ENCODE measurements at places on chromosomes 5 and 9.

GRCh38 chr5:128318691-128319090 is 219.4 kb downstream of the FBN2 start:
- DNase-seq, result no peak

- DNase-seq, result no peak
Observed at GRCh38 chr5:82105457-82105856, 133.6 kb downstream of the ATG10 start.

DNA sequence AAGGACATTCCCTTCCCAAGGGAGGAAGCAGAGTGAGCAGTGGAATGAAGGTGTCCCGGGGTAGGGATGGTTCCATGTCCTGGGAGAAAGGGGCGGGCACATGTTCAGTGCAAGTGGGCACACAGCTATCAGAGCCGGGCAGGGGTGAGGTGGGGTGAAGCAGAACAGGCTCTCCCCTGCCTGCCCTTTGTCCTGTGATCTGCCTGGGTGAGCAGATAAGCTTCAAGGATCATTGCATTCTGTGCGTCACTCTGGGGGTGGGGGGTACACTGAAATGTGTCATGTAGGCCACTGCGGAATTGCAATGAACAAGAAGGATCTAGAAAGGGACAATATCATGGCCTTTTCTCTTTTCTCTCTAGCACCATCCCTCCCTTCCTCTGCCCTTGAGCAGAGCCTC is 61.7 kb upstream of the SHB start:
- DNase-seq, result no peak

- no peak for DNase-seq
Observed at GRCh38 chr5:143170104-143170503, 233.4 kb downstream of the NR3C1 start.

DNA sequence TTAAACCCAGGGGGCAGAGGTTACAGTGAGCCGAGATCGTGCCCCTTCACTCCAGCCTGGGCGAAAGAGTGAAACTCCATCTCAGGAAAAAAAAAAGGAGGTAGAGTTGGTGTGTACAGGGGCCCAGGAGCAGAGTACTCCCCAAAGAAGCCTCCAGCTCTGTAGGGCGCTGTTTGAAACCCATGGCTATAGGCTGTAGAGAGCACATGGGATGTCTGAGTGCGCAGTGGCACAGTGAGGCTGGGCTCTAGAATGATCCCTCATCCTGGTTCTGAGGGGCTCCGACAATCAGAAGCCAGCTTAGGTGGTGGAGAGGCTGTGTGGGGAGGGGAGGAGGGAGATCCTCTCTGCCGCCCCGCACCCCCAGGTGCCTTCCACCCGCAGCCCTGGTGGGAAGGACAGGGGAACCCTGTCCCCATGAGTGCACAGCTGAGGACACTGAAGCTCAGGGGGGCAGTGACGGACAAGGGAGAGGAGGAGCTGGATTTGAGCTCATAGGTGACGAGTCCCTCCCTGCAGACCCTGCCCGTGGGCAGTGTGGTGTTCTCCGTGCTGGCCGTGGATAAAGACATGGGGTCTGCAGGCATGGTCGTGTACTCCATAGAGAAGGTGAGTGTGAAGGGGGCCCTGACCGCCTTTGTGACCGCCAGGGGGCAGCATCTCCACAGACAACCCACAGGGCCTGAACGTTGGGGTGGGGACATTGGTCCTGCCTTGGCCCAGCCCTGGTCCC is 24.6 kb downstream of the CDHR2 start:
- DNase-seq, result peak; percentile 69

GRCh38 chr5:50767588-50767987 is 101.2 kb downstream of the PARP8 start:
- DNase-seq, result no peak

DNA sequence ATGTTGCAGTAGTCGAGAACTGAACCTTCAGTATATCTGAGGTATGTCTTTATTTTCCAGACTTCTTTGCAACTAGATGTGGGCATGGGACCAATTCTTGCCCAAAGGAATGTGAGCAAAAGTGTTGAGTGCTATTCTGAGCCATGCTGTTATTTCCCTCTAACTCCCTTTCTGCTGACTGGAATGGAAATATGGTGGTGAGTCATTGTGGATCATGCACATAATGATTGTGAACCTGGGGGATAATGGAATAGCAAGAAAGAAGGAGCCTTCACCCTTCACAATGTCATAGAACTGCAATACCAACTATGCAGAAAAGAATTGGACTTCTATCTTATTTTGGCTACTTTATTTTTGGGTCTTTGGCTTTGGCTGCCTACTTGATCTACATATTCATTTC is 10.3 kb upstream of the DOCK2 start:
- no peak for DNase-seq
